ENCODE measurements at places on chromosomes 4 and X.

GRCh38 chr4:188779581-188779980, 640.3 kb downstream of the TRIML1 start:
- DNase-seq: no peak

DNA sequence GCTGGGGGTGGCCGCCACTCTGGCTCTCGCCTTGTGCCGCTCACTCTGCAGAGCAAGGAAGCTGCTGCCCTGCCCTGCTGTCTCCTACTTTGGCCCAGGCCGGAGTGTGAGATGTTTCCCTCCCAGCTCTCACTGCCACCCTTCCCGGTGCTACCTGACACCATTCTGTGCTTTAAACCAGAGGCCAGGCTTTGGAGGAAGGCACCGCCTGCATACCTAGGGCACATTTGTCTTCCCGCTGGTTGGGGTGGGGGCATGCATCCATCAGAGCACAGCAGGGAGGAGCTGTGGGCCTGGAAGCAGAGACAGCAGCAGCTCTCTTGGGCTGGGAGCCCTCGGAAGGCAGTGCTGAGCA, 96.9 kb upstream of the PSAPL1 start:
- DNase-seq: no peak

GRCh38 chr4:66613591-66613990, 931.7 kb downstream of the CENPC start:
- DNase-seq: no peak

GRCh38 chrX:139187738-139188137, 342.8 kb upstream of the F9 start:
- DNase-seq: no peak

- DNase-seq: no peak
Observed at GRCh38 chrX:119537487-119537886, 27.7 kb downstream of the STEEP1 start.

DNA sequence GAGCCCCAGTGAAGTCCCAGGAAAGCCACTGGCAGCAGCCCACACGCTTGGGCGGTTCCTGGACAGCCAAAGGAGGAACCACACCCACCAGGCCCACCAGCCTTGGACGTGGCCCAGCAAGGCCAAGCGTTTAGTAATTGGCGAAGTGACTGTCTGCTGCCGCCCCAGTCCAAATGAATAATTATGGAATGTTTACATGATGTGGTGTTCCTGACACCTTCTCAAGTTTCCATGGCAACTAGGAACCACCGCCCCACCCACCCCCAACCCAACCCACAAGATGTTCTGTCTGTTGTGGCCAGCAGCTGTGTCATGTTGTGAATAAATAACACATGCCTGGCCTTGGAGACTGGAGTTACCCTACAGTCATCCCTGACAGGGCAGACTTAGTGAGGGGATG, 22.3 kb downstream of the APLN start:
- no peak for DNase-seq

DNA sequence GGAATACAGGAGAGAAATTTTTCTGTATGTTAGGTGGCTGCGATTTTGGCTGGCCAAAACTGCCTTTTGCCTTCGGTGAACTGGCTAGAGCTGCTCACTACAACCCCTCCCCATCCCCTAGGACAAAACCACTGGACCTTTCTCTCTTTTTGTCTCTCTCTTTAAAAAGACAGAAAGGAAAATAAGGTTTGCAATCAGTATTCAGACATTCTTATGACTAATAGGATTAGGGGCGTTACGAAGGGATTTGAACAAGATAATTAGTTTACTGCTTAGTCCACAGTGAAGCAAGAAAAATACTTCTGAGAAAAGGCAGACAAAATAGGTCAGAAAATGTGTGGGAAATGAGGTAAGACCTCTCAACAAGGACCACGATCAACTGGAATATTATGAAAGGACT, 180.4 kb downstream of the SLIT2 start:
- DNase-seq: no peak

GRCh38 chrX:44234541-44234940, 108.9 kb downstream of the EFHC2 start:
- no peak for DNase-seq

GRCh38 chrX:39574178-39574577, 523.6 kb downstream of the BCOR start:
- DNase-seq: no peak

DNA sequence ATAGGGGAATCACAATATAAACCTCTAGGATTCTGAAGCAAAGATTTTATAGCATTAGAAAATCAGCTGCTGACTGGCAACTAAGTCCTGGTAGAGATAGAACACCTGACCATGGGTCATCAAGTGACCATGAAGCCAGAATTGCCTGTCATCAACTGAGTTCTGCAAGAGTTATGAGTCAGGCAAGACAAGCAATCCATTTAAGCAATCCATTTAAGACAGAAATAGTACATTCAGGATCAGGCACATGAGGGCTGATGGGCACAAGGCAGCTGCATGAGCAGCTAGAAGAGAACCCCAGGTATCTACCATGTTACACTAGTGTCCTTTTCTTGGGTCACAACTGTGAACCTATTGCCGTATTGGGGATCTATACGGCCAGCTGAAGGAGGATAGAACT, 98.9 kb downstream of the SPRY1 start:
- DNase-seq: no peak

- no peak for DNase-seq
Observed at GRCh38 chr4:180190382-180190781, 2052.8 kb upstream of the TENM3 start.

DNA sequence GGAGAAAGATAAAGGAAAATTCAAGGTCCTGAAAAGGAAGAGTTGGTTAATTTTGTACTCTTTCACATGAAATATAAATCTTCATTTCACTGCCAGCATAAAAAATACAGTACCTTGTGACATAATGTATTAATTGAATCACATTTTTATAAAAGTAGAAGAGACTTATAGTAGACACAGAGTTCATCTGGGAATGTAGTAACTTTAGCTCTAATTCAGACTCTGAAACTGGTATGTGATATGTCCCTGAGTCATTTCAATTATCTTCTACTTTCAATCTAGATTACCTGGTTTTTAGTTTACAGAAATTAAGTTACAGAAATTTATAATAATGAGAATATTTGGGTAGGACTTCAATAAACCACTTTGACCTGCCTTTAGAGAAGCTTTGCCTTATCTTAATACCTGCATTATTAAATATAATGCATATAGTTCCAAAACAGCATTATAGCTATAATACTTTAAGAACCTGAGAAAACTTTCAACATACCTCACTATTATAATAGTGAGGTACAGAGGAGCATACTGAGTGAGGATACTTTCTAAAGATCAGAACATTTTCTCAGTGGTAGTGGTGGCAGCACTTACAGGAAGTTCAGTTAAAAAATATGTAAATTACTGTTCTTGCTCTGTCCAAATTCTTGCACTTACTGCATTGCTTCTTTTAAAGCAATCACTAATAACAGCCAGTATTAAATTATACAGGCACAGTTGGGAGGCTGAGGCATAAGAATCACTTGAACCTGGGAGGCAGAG, 11.2 kb downstream of the NEK1 start:
- DNase-seq: no peak

GRCh38 chr4:174005422-174005821, 278.0 kb downstream of the FBXO8 start:
- no peak for DNase-seq

DNA sequence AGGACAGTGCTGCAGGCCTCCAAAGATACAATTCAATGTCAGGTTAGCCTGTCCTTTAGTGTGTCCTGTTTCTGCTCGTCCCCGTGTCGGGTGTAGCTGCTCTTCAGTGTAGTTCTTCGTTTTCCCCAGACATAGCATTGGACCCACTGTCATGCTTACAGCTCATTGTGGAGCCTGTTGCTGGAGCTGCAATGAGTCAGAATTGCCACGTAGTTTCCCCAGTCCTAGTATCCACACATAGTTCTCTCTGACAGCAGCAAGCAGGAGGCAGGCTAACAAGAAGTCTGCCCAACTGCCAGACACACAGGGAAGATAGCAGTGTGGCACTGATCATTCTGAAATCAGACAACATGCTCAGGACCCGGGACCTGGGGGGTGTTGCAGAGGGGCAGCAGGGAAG, 49.2 kb downstream of the MOSPD2 start:
- no peak for DNase-seq

DNA sequence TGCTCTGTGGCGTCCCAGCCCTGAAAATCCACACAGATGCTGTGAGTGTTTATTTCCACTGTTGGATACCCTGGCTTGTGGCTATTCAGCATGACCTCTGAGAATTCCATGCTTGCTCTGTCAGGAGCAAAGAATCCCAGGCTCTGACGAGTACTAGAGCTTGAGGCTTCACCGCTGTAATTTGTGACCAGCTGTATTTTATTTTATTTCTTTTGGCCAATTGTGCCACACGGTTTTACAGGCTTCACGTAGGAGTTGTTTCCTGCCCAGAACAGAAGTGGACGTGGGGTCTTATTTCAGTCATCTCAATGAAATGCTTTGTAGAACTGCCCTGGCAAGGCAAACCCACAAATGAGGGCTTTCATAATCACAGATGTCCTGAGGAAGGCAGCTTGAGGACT, 69.4 kb upstream of the CLDN34 start:
- no peak for DNase-seq

GRCh38 chr4:141853091-141853764, 216.8 kb downstream of the IL15 start:
- no peak for DNase-seq

DNA sequence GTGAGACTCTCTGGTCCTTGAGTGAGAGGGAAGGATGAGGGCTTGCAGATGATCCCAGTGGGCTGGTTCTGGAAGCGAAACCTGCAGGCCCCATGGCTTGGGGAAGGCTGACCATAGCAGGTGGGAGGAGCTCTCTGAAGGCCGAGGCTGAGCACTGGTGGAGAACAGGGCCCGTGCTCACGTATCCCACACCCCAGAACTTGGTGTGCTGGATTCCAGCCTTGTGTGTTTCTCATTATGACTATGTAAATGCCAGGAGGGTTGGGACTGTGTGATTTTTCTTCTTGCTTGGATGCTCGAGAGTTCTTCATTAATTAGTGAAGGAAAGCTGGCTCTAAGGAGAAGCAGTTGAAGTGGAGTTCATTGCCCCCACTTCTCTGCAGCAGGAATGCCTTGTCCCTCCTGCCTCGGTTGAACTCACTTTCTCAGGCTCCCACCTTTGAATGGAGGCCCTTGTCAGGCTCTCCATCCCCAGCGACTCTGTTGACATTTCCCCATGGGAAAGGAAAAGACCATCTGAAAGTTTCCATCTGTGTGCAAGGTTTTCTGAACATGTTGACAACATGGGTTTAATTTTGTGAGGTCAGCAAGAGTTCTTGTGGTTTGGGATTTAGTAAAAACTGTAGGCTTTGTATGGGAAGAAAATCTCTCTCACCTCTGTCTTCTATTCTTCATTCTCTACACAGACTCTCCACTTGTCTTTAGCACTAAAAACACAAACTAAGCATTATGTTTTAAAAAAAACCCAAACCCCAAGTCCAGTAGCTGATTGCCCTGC, 57.7 kb downstream of the TBL1X start:
- no peak for DNase-seq

DNA sequence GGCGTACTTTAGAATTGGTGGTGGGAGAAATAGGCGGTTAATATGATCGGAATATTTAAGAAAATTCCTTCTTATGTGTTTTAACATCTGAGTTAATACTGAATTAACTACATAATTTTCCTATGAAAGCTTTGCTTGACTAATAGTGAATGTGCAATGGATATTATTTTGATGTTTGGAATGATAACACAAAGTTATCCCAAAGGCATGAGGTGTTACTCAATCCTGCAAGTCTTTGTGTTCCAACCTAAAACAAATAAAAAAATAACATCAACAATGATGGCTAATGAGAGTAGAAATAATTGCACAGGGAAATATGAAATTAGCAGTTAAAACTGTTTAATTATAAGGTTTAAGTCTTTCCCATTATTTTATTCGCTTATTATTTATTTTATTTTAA, 183.6 kb upstream of the ARSJ start:
- no peak for DNase-seq

GRCh38 chr4:6493658-6494304, 21.4 kb upstream of the PPP2R2C start:
- DNase-seq: no peak

DNA sequence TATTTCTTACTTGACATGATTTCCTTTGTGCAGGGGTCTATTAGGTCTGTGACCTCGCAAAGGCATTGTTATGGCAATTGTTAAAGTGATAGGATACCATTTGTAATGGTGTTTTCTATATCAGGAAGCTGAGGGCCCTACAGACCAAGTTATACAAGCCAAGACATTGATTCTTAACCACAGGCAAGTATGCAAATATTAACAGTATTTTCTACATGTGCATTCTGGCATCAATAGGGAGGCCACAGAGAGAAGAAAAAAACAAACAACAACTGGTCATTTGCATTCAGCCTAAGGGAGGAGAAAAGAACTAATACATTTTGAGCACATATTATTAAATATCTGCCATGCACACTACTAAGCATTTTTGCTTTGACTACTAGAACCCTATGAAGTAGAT, 28.5 kb downstream of the GBA3 start:
- no peak for DNase-seq

- DNase-seq: no peak
Observed at GRCh38 chr4:163930086-163930485, 435.6 kb downstream of the TMA16 start.

DNA sequence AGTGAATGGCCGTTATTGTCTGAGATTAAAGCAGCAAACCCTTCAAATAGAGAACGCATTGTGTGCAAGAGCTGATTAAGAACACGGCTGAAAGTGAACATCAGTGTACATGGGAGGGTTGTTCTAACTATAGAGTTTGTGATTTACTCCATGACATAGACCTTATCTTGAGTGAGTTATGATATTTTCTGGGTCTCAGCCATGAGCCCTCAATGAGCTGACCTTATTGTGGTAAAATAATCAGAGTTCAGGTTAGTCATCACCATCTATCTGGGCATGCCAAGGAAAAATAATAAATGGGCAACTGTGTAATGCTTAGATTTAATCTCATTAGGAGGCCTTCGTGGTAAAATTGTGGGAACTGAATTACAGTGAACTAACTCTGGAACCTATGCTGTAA, 33.2 kb upstream of the CLDN24 start:
- DNase-seq: no peak

GRCh38 chr4:154574311-154574710, 11.5 kb downstream of the FGB start:
- no peak for DNase-seq

DNA sequence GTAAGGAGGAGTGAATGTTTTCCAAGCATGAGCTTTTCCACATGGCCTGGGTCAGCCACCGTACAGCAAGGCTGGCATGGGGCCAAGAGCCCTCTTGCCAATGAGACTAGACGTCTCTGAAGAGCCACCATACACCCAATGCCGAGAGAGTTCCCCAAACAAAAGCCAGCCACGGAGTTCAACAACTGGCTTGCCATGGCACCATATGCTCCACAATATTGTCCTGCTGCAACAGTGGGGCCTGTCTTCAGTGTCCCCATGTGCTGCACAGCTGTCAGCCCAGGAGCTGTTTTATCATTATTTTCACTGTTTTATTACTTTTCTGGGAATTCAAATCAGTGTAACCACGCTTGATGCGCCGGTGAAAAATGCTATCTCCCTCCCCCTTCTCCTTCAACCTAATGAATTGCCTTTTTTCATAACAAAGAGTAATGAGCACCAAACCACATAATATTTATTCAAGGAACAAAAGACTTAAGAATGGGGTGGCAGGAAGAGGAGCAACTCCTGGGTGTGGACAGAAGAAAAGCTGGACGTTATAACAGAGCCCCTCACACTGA, 18.4 kb downstream of the MAML3 start:
- no peak for DNase-seq

Data from activated T-cell treated with anti-CD3 and anti-CD28 coated beads for 1 hour (primary cell).